ENCODE measurements at places on chromosomes 12 and 14.

GRCh38 chr14:60639674-60640073 is 9.6 kb downstream of the SIX1 start:
- no peak for DNase-seq

GRCh38 chr12:2298556-2299200 is 245.9 kb downstream of the CACNA1C start:
- no peak for DNase-seq

DNA sequence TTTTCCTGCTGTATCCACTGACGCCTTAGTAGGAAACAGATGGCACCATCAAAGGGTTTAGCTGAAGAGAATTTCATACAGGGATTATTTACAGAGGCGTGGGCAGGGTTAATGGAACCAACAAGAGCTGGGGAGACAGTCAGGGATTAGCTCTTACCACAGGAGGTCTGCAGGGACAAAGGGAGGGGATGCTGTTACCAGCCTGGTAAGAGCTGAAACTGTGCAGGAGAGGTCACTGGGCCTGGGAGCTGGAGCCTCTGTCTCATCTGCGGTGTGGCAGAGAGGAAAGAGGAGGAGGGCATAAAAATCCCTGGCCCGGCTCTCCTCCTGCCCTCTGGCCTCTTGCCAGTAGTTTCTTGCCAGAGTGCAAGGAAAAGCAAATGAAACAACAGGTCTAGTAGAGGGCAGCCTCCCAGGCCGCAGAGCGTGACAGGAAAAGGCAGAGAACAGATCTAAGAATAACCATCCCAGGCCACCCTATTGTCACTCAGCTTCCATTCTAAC is 18.9 kb upstream of the POC1B start:
- DNase-seq: no peak

DNA sequence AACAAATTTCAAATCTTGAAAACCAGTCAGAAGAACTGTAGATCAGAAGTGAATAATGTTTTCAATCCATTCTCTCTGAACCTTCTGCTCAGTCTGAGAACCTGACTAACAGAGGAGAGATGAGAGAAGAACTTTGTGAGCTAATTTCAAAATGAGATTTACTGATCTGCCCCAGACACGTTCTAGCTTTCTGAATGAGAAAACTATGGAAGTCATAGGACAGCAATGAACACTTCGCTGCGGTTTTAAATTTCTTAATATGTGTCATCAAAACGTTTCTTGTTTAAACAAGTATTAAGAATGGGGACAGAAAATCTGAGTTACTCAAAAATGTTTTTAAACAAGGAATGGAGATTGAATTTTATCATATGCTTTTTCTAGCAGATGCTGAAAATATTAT is 66.6 kb upstream of the FAR2 start:
- DNase-seq: no peak

- no peak for DNase-seq
These were observed 1.3 kb upstream of the ANKRD9 start for GRCh38 chr14:102510616-102511520.

GRCh38 chr14:77099425-77100167 is 1.5 kb downstream of the CIPC start:
- peak; percentile 34 for DNase-seq

DNA sequence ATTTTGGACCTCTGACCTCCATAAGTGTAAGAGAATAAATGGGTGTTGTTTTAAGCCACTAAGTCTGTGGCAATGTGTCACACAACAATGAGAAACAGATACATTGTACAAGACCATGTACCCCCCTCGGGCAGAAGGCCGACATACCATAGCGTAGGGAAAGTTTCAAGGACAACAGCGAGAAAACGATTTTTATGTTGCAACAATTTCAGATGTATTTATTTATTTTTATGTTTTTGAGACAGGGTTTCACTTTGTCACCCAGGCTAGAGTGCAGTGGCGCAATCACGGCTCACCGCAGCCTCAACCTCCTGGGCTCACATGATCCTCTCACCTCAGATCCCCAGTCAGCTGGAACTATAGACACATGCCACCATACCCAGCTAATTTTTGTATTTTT is 136.4 kb upstream of the NCOR2 start:
- DNase-seq: no peak

- DNase-seq: no peak
These were observed 2.4 kb downstream of the HRK start for GRCh38 chr12:116878567-116879508.

DNA sequence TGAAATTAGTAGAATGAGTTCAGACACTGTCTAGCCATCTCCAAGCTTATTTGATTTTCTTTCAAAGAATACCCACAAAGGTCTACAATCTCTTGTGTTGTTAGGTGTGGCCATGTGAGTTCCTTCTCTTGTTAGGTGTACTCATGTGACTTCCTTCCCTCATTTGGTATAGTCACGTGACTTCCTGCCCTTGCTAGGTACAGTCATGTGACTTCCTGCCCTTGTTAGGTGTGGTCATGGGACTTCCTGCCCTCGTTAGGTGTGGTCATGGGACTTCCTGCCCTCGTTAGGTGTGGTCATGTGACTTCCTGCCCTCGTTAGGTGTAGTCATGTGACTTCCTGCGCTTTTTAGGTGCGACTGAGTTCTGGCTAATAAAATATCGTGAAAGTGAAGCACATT is 179.6 kb downstream of the TMX1 start:
- no peak for DNase-seq

GRCh38 chr12:105993766-105994555 is 144.8 kb downstream of the NUAK1 start:
- DNase-seq: no peak

DNA sequence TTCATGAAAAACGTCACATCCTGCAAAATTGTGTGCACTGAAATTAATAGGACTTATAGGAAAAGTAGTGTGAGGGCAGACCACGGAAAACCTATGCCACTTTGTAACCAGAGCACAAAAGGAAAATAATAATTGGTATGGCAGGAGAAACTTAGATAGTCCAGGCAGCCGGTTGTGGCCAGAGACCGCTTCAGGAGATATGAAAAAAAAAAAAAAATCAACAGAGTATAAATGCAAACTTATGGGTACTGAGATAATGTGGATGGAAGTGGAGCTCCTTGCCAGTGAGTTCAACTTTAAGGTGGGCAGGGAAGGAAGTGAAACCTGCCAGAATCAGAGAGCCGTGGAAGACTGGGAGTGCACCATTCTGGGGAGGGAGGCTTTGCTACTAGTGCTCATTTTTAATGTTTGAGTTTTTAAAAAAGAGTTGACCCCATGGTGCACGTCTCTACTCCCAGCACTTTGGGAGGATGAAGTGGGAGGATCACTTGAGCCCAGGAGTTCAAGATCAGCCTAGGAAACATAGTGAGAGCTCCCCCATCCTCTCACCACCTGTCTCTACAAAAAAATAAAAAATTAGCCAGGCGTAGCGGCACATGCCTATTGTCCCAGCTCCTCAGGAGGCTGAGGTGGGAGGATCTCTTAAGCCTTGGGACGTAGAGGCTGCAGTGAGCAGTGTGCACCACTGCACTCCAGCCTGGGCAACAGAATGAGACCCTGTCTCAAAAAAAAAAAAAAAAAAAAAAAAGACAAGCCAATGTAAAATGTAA is 34.3 kb upstream of the METAP2 start:
- no peak for DNase-seq

DNA sequence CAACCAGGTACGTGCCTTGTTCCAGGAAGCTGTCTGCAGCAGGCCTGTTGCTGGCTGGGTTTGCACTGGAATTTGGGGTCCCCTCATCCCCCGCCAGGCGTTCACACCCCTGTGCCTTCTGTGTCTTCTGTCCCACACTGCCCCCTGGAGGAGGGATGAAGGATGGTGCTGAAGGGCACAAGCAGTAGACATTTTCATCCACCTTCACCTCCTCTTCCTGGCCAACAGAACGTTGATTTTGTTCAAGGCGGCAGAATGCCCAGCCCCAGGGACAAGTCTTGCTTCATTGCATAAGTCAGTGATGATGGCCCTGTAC is 122.1 kb downstream of the CALM1 start:
- no peak for DNase-seq

- DNase-seq: no peak
These were observed 151.7 kb upstream of the GZMB start for GRCh38 chr14:24785698-24786097.

DNA sequence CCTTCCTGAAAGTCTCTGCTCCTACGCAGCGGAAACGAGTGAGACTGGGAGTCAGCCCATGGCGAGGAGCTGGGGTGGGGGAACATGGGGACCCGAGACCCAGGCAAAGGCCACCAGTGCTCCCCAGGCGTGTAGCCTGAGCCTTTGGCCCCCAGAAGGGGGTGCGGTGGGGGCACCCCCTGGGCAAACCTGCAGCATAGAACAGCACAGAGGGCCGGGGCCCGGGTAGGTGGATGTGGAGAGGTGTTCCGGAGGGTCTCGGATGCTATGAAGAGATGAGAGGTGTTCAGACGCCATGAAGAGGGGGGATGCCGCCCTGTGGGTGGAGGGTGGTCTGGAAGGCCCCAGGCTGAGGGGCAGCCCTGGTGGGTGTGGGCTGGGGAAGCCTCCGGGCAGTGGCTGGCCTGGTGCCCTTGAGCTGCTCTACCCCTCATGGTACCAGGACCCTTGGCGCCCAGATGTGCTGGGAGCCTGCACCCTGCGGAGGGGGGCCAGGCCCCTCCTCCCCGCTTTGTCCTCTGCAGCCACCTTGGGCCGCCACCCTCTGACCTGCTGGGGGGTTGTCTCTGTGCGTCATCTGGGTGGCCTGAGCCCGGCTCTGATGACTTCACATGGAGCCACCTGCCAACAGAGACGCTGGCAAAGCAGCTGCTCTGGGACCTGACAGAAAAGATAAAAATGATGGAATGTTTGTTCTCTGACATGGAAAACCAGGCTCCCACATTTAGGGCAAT is 83.4 kb downstream of the KIF26A start:
- no peak for DNase-seq

DNA sequence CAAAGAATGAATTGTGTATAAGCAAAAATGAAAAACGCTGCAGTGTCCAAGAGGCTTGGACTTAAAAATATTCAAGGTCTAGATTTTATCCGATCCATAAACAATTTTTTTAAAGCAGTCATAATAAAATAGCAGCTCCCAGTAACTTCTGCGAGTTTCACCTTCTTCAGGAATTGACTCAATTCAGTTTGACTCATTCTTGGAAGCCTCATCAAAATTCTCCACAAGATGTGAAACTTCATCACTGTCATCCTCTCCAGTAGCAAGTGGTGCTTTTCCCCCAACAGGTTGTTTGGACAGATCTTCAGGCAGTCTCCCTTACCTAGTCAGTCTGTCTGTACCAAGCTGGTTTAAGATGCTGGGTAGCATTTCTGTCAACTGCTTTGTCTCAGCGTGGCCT is 93.5 kb upstream of the FOXG1 start:
- DNase-seq: no peak

- no peak for DNase-seq
These were observed 13.7 kb upstream of the WNK1 start for GRCh38 chr12:738712-739111.

DNA sequence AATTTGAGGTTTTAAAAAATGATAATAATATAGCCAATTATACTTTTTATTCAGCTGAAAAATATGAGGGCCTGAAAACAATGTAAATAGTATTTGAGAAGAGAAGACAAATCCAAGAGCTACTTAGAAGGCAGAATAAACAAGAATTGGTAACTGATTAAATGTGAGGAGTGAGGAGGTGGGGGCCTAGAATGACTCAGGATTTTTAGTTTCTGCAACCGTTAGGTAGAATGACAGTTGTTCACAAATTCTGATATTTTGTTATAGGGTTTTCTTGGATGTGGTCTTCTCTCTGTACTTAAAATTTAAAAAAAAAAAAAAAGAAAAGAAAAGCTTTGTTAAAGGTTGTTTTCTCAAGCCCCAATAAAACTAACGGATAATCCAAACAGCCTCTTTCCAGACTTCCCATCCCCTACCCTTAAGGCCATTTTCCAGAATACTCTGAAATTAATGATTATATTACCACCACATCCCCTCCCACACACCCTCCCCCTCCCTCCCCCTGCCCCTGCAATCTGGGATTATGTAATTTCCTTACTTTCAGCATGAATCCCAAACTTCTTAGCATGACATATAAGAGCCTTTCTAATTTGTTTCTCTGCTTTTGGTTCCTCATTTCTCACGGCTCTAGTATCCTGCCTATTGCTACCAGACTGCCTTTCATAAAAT is 50.4 kb downstream of the LRP6 start:
- DNase-seq: no peak

DNA sequence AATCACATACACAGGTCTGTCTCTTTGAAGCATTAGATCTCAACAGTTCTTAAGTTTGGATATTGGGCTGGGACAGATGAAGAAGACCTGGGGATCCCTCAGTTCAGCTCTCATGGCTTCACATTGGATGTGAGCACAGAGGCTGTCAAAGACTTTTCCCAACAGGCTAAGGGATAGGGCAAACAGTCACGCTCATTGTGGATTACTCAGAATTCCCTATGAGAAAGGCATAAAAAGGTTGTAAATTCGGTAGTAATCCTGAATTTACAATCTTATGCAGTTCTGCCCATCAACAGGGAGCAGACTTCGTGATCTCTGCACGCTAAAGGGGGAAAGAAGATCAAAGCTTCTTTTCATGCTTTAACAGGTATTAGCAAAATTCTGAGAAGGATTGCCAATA is 448.4 kb downstream of the DAD1 start:
- no peak for DNase-seq

- DNase-seq: no peak
These were observed 8.0 kb downstream of the IL23A start for GRCh38 chr12:56346675-56347074.

- no peak for DNase-seq
These were observed 582.5 kb upstream of the MGAT4C start for GRCh38 chr12:86838711-86839110.

DNA sequence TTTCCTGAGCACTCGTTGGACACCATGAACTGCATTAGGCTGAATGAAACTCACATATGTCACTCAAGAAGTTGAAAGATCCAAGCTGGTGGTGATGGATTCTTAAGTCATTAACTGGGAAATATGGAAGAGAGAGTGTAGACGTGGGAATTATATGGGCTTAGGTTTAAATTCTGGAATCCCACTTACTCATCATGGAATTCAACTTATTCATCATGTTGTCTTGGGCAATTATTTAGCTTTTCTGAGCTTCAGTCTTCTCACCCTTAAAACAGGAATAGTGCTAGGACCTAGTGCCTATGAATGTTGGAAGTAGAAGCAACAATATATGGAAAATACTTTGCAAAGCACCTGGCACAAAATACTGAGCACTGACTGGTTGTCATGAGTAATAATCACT is 292.4 kb upstream of the TBX3 start:
- DNase-seq: no peak

DNA sequence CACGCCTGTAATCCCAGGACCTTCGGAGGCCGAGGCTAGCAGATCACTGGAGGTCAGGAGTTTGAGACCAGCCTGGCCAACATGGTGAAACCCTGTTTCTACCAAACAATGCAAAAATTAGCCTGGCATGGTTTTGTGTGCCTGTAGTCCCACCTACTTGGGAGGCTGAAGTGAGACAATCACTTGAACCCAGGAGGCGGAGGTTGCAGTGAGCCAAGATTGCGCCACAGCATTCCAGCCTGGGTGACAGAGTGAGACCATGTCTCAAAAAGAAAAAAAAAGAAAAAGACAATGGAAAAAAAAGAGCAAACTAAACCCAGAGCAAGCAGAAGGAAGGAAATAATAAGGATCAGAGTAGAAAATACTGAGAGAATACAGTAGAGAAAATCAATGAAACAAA is 5.4 kb downstream of the CHURC1 start:
- no peak for DNase-seq

GRCh38 chr14:57326253-57326652 is 57.5 kb downstream of the AP5M1 start:
- DNase-seq: no peak

Measured in AG09319 (cell line).